NCI-H1105 (cell line): ENCODE measurements at places on chromosomes 1 and 21.
A peak's percentile ranks its signal among the peaks of the same experiment; 100 is the strongest.

- DNase-seq, result no peak
These were observed 104.0 kb upstream of the BMP8A start for GRCh38 chr1:39387452-39387851.

GRCh38 chr1:53376742-53377437 is 49.0 kb upstream of the LRP8 start:
- DNase-seq, result no peak

- no peak for DNase-seq
These were observed 42.6 kb upstream of the KLF17 start for GRCh38 chr1:44076066-44076465.

- peak; percentile 35 for DNase-seq
These were observed at the start of gene XKR8 for GRCh38 chr1:27959792-27960603. Gene XKR8 (plus strand): TSS chr1:27959973. CDS start chr1:27960070, 97 bp downstream.

- no peak for DNase-seq
These were observed 41.6 kb upstream of the RGS4 start for GRCh38 chr1:163027610-163028009.

DNA sequence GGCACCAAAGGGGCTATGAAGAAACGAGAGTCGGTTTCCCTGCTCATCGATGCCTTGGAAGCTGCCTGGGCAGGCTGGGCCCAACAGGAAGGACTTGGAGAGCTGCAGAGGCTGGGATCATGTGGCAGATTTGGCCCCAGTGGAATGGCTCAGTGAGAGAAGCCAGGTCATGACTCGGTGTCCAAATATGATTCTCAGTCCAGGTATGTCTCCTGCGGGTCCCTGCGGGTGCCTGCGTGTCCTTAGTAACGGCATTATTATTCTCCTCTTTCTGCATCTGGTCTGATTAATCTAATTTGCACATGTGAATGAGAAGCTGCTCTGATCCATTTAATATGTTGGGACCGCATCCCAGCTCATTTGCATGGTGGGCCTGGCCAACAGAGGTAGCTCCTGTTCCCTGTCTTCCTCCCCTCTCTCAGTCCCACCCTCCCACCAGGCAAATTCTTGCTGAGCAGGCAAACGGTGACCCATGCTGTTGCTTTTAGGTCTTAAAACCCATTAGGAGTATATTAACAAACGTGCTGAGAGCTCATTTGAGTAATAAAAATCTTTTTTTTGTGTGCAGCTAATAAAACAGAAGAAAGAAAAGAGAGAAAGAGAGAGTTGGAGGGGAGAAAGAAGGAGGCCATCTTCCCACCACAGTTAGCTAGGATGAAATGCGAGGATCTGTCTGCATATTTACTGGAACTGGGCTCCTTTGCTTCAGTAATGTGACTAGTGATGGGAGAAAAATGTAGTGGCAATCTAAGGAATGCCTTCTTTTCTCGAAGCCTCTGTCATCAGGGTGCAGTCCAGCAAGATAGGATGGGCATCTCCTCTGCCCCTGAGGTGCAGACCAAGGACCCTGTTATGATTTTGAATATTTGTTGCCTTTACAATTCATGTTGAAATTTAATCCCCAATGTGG is 133.5 kb downstream of the HMGB4 start:
- DNase-seq, result no peak
